ENCODE measurements at places on chromosomes 4 and X. TPM values are rescaled to one million over a fixed set of nuclear protein-coding genes. Genes with fewer than 3 reads are reported as not detected.

Gene USP17L20
- not detected for total RNA-seq

Gene TRIM61
- not detected for total RNA-seq

Gene SPANXN3
- total RNA-seq = not detected

GRCh38 chr4:15735536-15735935 lies 32.7 kb downstream of the BST1 start:
- H3K4me1 ChIP-seq = peaks cover 4% of the 10 kb centered on the region
- H3K4me3 ChIP-seq = no peak overlapping the region
- no peaks in the 10 kb centered on the region for H3K27me3 ChIP-seq
- H3K27ac ChIP-seq = no peak overlapping the region

- no peaks in the 10 kb centered on the region for H3K27me3 ChIP-seq
- H3K36me3 ChIP-seq = no peaks in the 10 kb centered on the region
- H3K4me3 ChIP-seq = no peak overlapping the region
- no peak overlapping the region for H3K27ac ChIP-seq
- DNase-seq = peak; percentile 42
- H3K4me1 ChIP-seq = no peaks in the 10 kb centered on the region
Measured at GRCh38 chr4:8690216-8691150, 97.9 kb downstream of the CPZ start.

- no peaks in the 10 kb centered on the region for H3K36me3 ChIP-seq
- no peaks in the 10 kb centered on the region for H3K4me1 ChIP-seq
- no peak for DNase-seq
- H3K27me3 ChIP-seq = no peaks in the 10 kb centered on the region
Measured at GRCh38 chrX:120672389-120672788, 42.5 kb upstream of the C1GALT1C1 start.

DNA sequence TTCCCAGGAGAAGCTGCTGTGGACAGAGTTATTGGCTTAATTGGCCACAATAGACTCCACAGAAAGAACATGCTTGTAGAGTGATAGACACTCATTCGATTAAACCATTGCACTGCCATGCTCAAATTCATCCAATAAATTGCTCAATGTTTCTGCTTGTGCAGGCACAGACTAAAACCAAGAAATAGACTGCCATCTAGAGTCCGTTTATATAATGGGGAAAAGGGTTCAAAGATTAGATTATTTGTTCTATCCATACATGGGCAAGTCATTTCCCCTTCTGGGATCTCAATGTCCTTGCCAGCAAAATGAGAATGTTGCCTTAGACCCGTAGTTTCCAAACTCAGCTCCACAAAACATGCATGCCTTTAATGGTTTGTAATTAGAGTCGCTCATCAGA lies 8.7 kb downstream of the SMIM10 start:
- no peak for DNase-seq
- no peak overlapping the region for H3K4me3 ChIP-seq
- H3K4me1 ChIP-seq = peaks cover 9% of the 10 kb centered on the region
- H3K27me3 ChIP-seq = no peaks in the 10 kb centered on the region
- H3K36me3 ChIP-seq = no peaks in the 10 kb centered on the region

DNA sequence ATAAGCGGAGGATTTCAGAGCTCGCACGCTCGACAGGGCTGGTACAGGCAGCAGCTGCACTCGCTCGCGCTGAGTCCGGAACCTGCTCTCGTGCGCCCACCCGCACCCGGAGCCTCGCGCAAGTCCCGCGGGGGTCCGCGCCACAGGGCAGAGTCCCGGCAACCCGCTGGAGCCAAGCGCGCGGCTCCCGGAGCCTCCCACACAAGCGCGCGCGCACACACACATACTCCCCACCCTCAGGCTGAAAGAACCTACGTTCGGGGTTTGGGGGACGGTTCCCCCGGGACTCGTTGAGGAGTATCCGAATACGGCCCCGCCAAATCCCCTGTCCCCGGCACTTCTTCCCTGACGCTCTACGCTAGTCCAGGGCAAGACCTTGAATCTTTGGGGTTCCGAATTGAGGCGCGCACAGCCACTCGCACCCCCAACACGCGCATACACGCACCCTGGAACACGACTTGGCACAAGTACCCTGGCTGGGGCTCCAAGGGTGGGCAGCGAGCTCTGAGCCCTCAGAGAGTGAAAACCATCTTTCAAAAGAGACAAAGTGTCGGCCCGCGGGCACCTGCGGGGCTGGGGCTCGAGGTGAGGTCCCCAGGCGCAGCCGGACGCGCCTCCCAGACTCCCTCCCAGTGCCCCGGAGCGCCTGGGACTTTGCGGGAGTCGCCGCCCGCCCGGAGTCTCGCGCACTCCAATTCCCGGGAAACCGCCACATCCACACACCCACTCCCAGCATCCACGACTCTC lies 952 bp downstream of the ANOS1 start:
- H3K4me1 ChIP-seq = peaks cover 4% of the 10 kb centered on the region
- no peak for DNase-seq
- no peaks in the 10 kb centered on the region for H3K36me3 ChIP-seq
- H3K27me3 ChIP-seq = no peaks in the 10 kb centered on the region
- H3K4me3 ChIP-seq = peak overlapping the region; percentile 71

- no peaks in the 10 kb centered on the region for H3K4me1 ChIP-seq
- no peaks in the 10 kb centered on the region for H3K36me3 ChIP-seq
- DNase-seq = no peak
- H3K27me3 ChIP-seq = no peaks in the 10 kb centered on the region
- no peak overlapping the region for H3K27ac ChIP-seq
Measured at GRCh38 chrX:57453901-57454300, 137.9 kb upstream of the ZXDB start.

DNA sequence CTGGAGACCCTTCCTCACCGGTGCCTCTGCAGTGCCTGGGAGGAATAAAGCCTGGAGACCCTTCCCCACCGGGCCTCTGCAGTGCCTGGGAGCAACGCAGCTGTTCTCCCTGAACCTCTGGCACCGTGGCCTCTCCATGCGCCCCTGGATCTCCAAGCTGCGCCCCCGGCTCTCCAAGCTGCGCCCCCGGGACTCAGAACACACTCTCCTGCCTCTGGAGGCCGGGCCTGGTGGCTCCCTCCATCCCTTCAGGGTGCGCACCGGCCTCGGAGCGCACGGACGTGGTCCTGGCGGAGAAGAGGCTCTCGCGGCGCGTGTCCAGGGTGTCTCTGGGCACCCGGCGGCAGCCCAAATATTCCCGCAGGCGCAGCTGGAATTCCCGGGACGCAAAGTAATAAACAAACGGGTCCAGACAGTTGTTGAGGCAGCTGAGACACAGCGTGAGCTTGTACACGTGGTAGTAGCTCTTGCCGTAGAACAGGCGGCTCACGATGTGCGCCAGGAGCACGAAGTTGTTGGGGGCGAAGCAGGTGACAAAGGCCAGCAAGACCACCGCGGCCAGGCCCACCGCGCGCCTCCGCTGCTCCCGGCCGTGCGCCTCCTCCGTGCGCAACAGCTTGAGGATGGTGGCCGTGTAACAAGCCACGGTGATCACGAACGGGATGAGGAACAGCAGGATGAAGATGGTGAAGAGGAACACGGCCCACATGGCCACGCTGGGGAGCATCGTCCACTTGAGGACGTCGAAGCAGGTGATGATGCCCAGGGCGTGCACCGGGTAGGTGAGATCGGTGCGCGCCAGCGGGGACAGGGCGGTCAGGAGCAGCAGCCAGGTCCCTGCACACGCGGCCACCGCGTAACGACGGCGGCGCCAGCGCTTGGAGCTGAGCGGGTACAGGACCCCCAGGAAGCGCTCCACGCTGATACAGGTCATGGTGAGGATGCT lies 12.8 kb upstream of the ASMTL start:
- H3K4me3 ChIP-seq = no peak overlapping the region
- DNase-seq = no peak
- H3K27me3 ChIP-seq = peaks cover 4% of the 10 kb centered on the region
- no peak overlapping the region for H3K27ac ChIP-seq
- no peaks in the 10 kb centered on the region for H3K4me1 ChIP-seq

- no peaks in the 10 kb centered on the region for H3K27me3 ChIP-seq
- H3K4me3 ChIP-seq = no peak overlapping the region
- no peaks in the 10 kb centered on the region for H3K4me1 ChIP-seq
- no peak overlapping the region for H3K27ac ChIP-seq
- H3K36me3 ChIP-seq = no peaks in the 10 kb centered on the region
Measured at GRCh38 chrX:8684201-8684965, 47.6 kb downstream of the ANOS1 start.

GRCh38 chrX:150763303-150763797 lies 70.2 kb downstream of the MTMR1 start:
- H3K4me3 ChIP-seq = no peak overlapping the region
- H3K4me1 ChIP-seq = no peaks in the 10 kb centered on the region
- H3K36me3 ChIP-seq = peaks cover 2% of the 10 kb centered on the region
- H3K27ac ChIP-seq = no peak overlapping the region
- no peak for DNase-seq
